Neural crest cell (in vitro differentiated cells): ENCODE measurements at places on chromosomes 5 and 9. TPM values are rescaled to one million over a fixed set of nuclear protein-coding genes. Genes with fewer than 3 reads are reported as not detected.
A peak's percentile ranks its signal among the peaks of the same experiment; 100 is the strongest.

DNA sequence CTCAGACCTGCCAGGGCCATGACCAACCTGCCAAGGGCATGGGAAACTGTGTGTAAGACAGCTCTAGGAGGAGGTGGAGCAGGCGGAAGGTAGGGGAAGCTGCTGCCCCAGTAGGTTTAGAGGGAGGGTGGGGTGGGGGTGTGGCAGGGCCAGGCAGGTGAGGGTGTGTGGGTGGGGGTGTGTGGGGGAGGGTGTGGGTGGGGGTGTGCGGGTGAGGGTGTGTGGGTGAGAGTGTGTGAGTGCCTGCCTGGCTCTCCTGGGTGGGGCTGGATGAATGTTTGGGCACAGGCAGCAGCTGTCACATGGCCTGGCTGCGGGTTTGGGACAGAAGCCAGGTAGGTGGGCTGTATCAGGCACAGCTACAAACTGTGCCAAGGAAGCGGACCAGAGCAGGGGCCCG lies 8.8 kb upstream of the N4BP3 start:
- peaks cover 8% of the 10 kb centered on the region for H3K4me1 ChIP-seq
- peak overlapping the region; percentile 84 for H3K27ac ChIP-seq
- no peak overlapping the region for H3K4me3 ChIP-seq
- no peak for DNase-seq

DNA sequence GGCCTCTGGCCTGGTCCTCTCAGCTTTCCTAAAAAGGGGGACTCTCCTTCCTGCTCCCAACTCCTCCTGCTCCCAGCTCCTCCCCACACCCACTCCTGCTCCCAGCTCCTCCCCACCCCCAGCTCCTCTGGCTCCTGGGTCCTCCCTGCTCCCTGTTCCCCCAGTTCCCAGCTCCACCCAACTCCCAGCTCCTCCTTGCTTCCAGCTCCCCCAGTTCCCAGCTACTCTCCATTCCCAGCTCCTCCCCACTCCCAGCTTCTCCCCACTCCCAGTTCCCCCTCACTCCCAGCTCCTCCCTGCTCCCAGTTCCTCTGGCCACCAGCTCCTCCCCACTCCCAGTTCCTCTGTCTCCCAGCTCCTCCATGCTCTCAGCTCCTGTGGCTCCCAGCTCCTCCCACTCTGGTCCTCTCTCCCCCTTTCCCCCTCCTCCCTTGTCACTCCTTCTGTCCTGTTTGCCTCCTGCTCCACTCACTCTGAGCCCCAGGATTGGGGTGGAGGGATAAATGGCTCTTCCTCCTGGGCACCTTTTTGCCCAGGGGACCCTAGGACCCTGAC lies 75.7 kb downstream of the KCNT1 start:
- DNase-seq = no peak
- H3K4me3 ChIP-seq = no peak overlapping the region
- no peaks in the 10 kb centered on the region for H3K27me3 ChIP-seq
- H3K27ac ChIP-seq = no peak overlapping the region
- H3K36me3 ChIP-seq = no peaks in the 10 kb centered on the region
- no peaks in the 10 kb centered on the region for H3K4me1 ChIP-seq

DNA sequence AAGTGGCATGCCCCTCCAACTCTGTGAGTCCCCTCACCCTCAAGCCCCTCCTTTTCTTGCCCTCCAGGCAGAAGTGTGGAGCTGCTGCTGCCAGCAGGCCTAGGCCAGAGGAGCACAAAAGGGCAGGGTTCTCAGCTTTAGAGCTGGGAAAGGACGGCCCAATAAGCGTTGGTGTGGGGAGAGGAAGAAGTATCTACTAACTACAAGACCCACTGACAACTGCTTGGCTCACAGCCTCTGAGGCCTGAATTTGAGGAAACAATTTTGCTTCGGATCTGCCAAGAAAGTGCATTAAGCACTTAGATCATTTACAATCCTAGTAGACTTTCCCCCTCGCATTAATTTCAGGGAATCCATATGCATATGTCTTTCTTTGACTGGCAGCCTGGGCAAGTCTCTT lies 179.4 kb downstream of the SNX18 start:
- H3K27me3 ChIP-seq = no peaks in the 10 kb centered on the region
- DNase-seq = no peak
- no peaks in the 10 kb centered on the region for H3K36me3 ChIP-seq

GRCh38 chr5:59193616-59194319 lies 610.9 kb downstream of the RAB3C start:
- no peak overlapping the region for H3K4me3 ChIP-seq
- H3K27ac ChIP-seq = no peak overlapping the region
- no peaks in the 10 kb centered on the region for H3K27me3 ChIP-seq
- no peak for DNase-seq
- peaks cover 11% of the 10 kb centered on the region for H3K4me1 ChIP-seq
- H3K36me3 ChIP-seq = peaks cover 3% of the 10 kb centered on the region

DNA sequence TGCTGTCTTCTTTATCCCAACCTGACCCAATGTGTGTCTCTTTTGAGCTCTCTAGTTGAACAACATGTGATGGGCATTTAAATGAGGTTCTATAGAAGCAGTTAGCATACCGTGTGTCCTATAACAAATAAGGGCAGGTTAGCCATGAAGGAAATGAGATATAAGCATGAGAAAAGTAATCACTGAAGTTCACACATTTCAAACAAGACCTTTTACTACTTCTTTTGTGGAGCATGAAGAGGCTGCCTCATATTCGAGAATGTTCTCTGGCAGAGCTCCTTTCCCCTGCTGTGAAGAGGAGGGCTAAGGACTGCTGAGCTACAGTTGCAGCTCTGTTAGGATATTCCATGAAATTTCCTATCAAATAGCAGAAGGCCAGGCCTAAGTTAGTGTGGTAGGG lies 15.2 kb upstream of the SNCAIP start:
- H3K27ac ChIP-seq = no peak overlapping the region
- H3K27me3 ChIP-seq = peaks cover 5% of the 10 kb centered on the region
- no peak overlapping the region for H3K4me3 ChIP-seq
- H3K36me3 ChIP-seq = no peaks in the 10 kb centered on the region
- no peaks in the 10 kb centered on the region for H3K4me1 ChIP-seq

The SH3RF2 gene
- total RNA-seq = 0.72 and 1.0 TPM in 2 replicates

The PCDHGC4 gene
- total RNA-seq = 14.8 and 15.9 TPM in 2 replicates

The PCDHGA1 gene
- total RNA-seq = 0.54 and 0.93 TPM in 2 replicates

The ZNF618 gene
- total RNA-seq = 60.8 and 64.2 TPM in 2 replicates

The SARDH gene
- 4.5 and 4.6 TPM in 2 replicates for total RNA-seq
